ENCODE measurements at places on chromosomes 2 and 18.

DNA sequence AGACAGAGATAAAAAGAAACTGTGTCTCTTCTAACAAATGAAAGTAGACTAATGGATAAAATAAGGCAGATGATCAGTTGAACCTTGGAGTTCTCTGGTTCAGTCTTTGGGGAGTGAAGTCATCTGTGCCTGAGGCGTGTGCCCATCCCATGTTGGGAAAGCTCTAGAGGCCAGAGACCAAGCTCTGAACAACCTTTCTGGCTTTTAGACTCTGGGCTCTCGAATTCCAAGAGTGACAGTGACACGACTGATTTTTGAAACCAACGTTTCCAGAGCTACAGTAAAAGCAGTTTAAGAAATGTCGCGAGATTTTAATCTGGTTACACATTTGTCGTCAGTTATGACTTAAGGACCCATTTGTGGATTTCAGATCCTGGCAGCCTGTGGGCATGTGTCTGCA is 83.7 kb upstream of the APCDD1 start:
- no peak for DNase-seq

- DNase-seq, result no peak
Observed at GRCh38 chr2:226247289-226248275, 552.0 kb downstream of the IRS1 start.

GRCh38 chr2:241064802-241065354 is 37.2 kb downstream of the MTERF4 start:
- DNase-seq, result no peak

- no peak for DNase-seq
Observed at GRCh38 chr2:68292108-68292710, 27.5 kb downstream of the CNRIP1 start.

GRCh38 chr2:62934517-62934916 is 116.1 kb upstream of the OTX1 start:
- DNase-seq, result no peak

GRCh38 chr2:5392658-5393057 is 299.5 kb upstream of the SOX11 start:
- no peak for DNase-seq

- DNase-seq, result no peak
Observed at GRCh38 chr2:38200598-38200997, 124.6 kb upstream of the CYP1B1 start.

DNA sequence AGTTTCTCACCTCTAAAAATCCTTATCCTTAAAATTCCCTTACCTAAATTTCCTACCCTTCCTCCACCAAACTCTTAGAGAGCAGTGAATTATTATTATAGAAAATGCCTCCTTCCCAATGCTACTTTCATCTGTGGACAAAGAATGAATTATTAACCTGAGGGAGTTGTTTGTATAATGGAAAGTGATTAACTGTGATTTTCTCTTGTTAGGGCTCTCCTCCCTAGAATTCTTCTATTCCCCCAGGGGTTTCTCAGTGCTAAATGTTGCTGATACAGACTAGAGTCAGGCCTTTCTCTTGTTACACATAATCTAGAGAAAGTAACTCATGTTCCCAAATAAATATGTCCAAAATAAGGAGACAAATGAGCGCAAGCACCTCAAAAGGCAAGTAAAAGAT is 23.3 kb downstream of the EPB41L5 start:
- DNase-seq, result no peak

DNA sequence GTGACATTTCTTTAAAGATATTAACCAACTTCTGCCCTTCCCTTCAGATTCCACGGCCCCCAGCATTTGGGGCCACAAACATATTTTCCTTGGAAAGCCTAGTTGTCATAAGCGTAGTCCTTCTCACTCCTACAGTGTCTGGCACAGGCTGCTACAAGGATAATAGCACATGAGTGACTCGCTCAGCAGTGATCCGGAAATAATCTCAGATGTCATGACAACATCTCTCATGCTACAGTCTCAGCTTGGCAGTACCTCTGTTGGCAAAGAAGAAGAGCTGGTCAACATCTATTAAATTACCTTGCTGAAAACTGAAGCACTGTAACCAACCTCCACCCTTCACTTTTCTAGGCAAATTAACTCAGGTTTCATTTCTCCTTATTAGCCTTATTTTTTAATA is 351.7 kb downstream of the RAD51AP2 start:
- DNase-seq, result no peak

Measured in CD8-positive, alpha-beta memory T cell (primary cell).